ENCODE measurements at places on chromosomes 13 and 19.

DNA sequence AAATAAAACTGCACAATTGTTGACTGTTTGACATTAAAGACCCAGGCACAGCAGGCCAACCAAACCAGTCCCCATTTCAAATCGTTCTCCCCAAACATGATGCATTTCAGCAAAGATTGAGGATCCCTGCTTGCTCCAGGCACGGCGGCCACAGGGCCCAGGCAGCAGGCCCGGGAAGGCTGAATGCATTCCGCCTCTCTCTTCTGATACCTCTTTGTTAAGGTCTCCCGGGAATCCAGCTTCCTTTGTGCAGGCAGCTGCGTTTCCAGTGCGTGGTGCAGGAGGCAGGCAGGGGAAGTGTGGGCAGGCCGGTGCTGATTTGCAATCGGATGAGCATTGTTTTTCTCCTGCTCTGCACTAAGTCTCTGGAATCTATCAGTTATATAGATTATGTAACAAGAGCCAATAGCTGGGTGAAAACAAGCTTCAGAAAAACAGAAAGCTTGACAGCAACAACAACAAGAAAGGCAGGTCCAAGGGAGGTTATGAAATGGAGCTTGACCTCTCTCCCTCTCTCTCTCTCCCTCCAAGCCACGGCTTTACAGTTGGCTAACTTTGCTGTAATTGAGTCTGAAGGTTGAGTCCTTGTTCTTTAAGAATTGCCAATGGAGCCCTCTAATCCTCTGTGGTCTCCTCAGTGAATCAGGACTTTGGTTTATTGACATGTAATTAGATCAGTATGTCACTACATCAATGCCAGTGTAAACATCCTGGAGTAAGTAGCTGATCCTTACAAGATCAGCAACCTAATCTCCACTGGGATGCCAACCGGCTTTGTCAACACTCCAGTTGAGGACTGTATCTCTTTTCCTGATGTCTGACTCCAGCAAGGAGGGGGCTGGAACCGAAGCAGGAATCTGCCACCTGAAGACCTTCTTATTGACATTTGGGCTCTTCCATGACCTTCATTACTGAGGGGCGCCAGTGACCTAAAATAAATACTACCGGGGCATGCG is 338.0 kb downstream of the TEX29 start:
- DNase-seq: no peak

GRCh38 chr19:32971715-32972540 is at the start of the genes CEP89 and FAAP24:
Gene CEP89 (minus strand): TSS chr19:32971958. CDS start chr19:32971874, 84 bp downstream.
Gene FAAP24 (plus strand): TSS chr19:32972242. CDS start chr19:32973197, 955 bp downstream.
- peak; percentile 100 for DNase-seq

DNA sequence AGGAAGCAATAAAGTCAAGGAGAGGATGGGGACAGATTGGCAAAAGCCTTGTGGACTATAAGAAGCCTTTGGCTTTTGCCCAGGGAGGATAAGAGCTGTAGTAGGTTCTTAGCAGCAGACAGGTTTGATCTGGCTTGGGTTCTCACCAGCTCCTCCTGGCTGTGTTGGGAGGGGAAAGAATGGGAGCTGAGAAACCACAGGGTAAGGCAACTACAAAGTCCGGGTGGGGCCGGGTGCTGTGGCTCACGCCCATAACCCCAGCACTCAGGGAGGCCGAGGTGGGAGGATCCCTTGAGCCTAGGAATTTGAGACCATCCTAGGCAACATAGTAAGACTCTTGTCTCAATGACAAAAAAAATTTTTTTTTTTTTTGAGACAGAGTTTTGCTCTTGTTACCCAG is 20.6 kb downstream of the NECTIN2 start:
- no peak for DNase-seq

DNA sequence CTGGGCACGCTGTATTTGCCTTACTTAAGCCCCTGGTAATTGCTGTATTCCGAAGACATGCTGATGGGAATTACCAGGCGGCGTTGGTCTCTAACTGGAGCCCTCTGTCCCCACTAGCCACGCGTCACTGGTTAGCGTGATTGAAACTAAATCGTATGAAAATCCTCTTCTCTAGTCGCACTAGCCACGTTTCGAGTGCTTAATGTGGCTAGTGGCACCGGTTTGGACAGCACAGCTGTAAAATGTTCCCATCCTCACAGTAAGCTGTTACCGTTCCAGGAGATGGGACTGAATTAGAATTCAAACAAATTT is 676 bp downstream of the BRCA2 start:
- DNase-seq: no peak

DNA sequence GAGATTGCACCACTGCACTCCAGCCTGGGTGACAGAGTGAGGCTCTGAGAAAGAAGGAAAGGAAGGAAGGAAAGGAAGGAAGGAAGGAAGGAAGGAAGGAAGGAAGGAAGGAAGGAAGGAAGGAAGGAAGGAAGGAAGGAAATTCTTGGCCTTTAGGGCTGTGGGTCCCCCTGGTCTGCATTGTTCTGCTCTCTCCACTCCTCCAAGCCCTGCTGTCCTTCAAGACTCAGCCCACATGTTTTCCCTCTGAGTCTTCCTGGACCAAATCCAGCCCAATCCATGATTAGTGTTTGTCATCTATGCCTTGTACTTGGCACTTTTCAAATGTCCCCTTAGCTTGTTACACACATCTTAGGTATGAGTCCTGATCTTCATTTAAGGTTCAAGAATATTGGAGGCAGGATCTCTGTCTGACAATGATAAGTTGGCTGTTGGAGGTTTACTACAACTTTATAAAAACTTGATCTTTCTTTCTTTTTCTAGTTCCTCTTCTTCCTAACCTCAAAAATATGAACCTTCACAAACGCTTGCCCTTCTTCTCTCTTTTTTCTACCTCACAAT is 48.8 kb upstream of the INTS6 start:
- no peak for DNase-seq

GRCh38 chr19:19900729-19901444 is at the start of gene ZNF93:
Gene ZNF93 (plus strand): TSS chr19:19900946. CDS start chr19:19901089, 143 bp downstream.
- DNase-seq: peak; percentile 95

- no peak for DNase-seq
Observed at GRCh38 chr13:21595546-21595822, 8.5 kb downstream of the MICU2 start.

DNA sequence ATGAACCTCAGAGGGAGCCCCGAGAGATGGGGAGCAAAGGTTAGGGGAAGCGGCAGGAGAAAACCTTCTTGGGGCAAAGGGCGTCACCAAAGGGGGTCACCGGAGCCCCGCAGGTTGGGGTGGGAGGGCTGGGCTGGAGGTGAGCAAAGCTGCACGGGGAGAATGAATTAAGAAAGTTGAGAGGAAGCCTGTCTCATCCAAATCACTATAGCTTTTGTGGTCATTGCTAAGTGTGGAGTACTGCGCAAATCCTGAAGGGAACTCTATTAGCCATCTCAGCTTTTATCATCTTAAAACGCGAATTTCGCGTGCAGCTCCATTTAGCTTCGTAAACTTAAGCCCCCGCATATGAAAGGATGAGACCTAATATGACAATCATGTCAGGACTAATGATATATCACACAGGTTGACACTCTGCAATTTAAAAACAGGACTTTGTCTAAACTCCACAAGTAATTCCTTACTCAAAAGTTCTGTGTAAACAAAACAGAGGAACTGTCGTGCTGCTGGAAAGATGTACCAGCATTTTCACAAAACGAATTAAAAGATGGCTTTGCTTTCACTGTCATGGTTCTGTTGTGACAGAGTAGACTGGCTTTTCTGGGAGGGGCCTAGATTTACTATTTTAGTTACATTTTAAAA is 631 bp downstream of the LACC1 start:
- no peak for DNase-seq

DNA sequence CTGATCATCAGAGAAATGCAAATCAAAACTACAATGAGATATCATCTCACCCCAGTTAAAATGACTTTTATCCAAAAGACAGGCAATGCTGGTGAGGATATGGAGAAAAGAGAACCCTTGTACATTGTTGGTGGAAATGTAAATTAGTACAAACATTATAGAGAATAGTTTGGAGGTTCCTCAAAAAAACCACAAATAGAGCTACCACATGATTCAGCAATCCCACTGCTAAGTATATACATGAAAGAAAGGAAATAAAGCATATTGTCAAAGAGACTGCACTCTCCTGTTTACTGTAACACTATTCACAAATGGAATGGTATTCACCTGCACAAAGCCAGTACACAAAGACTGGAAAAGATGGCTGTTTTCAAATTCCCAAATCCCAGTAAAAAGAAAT is 1233.7 kb downstream of the PCDH17 start:
- DNase-seq: no peak

DNA sequence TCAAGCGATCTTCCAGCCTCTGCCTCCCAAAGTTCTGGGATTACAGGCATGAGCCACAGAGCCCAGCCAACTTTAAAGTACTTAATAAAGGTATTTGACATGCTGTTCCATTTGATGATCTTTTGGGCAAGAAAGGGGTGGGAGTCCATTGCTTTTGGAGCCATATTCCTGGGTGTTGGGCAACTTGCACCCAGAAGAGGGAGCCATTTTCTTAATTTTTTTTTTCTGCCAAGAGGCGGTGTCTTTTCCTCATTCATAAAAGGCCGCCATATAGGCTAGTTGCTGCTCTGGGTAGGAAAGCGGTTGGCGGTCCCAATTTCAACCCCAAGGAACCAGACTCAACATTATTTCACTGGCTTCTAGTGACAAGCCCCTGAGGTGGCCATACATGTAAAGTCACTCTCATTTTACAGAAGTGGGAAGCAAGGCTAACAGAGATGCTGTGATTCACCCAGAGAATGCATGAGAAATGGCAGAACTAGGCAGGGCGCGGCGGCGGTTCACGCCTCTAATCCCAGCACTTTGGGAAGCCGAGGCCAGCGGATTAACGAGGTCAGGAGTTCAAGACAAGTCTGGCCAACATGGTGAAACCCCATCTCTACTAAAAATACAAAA is 139.6 kb downstream of the CACNA1A start:
- DNase-seq: no peak

- DNase-seq: no peak
Observed at GRCh38 chr19:18100710-18101109, 3.1 kb downstream of the MAST3 start.
